Caki2 (cell line): ENCODE measurements at places on chromosomes 6 and 20. TPM values are rescaled to one million over a fixed set of nuclear protein-coding genes. Genes with fewer than 3 reads are reported as not detected.

Gene HSPA12B
- not detected in 2 replicates for total RNA-seq

Gene POPDC3
- total RNA-seq, result 139 and 161 TPM in 2 replicates

Gene C6orf163
- not detected in 2 replicates for total RNA-seq

Gene IPCEF1
- total RNA-seq, result 0.20 and 0.29 TPM in 2 replicates

DNA sequence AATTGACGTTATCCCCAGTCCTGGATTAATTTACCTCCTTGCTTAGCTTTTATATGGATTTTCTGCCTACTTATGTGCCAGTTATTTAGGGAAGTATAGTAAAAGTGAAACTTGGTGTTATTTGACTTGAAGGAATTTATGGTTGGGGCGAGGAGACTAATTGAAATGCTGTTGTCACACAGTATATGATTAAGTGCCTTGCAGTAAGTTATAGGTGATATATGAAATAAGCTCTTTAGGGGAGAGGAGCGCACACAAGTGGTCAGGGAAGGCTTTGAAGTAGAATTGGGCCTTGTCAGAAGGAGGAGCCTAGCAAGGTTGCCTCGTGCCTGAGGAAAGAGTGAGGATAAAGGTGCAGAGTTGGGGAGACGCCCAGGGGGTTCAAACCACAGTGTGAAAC lies 20.5 kb downstream of the NCOA7 start:
- DNase-seq, result no peak

GRCh38 chr6:138769102-138769676 lies 4.4 kb upstream of the CCDC28A start:
- DNase-seq, result no peak

DNA sequence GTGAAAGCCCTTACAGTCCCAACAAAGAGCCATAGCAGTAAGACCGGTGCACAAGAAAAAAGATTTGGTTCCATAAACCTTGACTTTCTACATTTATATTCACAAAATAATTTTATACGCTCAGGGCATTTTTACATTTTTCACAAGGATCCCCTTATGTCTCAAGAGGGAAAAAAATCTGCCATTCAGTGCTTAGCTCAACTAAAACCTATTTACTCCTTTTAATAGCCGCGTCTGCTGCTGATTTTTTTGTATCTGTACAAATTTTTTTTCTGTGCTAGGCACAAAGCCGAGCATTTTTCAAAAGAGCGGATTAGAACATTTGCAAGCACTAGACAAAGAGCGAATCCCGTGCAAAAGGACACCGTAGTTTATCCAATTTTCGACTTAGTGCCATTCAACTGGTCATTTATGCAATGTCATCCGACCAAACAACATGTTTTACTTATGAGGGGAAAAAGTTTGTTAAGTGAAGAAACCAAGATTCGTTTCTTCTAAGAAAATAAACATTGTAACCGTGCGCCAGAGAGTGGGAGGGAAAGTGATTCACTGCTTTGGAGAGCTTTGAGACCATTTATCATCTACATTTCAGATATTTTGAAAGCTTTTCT lies 3.7 kb downstream of the TFAP2D start:
- no peak for DNase-seq

GRCh38 chr6:25326960-25327359 lies 47.8 kb downstream of the CARMIL1 start:
- no peak for DNase-seq

- no peak for DNase-seq
Observed at GRCh38 chr20:46990596-46991104, 96.0 kb downstream of the EYA2 start.

DNA sequence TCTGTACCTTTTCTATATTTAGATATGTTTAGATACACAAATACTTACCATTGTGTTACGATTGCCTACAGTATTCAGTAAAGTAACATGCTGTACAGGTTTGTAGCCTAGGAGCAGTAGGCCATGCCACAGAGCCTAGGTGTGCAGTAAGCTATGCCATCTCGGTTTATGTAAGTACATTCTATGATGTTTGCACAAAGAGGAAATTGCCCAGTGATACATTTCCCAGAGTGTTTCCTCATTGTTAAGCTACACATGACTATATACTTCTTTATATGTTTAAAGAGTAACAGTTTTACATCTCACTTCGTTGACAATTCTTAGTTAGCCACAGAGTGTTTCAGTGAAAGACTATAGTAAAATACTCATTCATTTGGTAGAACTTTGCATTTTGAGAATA lies 51.5 kb downstream of the SLC35F1 start:
- no peak for DNase-seq

DNA sequence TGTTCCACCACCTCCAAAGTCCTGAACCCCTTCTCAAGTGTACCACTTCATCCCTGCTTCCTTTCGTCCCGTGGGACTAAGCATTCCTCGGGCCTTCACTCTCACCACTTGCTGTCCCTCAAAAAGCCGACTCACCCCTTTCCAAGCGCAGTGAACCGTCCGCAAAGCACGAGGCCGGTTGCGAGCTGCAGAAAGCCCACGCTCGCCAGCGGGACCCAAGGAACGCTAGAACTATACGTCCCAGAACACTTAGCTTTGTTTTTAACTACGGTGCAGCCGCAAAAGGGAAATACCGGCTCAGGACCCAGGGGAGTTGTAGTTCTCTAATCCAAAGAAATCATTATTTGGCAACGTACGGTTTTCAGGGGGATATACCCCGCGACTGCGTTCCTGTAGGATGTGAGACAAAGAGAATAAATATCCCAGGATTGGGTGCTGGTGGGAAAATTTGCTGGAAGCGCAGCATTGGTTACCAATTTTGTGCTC lies 416 bp upstream of the POLR1H start:
- no peak for DNase-seq

DNA sequence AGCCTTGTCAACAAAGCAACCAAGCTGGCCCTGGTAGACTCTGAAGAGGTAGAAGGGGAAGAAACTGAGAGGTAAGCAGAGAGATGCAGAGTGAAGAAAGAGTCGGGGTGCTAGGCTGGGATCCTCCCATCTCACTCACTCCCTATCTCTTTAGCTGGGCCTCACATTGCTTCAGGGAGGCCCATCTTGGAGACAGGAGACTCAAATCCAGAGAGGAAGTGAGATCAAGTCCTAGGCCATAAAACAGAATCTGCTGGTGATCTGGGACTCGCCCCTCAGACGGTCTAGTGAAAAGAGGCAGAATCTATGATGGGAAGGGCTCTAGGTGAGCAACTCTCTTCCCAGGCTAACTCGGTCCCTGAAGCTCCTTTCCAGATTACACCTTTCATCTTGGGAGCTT lies 659 bp upstream of the GUCA1B start:
- DNase-seq, result no peak

DNA sequence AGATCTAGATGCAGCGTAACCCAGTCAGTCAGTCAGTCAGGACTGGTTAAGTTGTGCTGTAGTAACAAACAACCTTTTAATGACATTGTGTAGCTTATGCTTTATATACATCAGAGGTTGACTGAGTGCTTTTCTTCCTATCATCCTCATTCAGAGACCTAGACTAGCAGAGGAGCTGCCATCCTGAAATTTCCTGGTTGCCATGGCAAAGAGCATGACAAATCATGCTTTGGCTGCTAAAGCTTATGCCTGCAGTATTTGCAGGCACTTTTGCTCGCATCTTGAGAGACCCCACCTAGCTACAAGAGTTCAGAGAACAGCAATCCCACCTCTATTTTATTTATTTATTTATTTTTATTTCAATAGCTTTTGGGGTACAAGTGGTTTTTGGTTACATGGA lies 244.0 kb downstream of the BTBD3 start:
- no peak for DNase-seq
